T-helper 9 cell (primary cell): ENCODE measurements at places on chromosomes 12 and 14.

DNA sequence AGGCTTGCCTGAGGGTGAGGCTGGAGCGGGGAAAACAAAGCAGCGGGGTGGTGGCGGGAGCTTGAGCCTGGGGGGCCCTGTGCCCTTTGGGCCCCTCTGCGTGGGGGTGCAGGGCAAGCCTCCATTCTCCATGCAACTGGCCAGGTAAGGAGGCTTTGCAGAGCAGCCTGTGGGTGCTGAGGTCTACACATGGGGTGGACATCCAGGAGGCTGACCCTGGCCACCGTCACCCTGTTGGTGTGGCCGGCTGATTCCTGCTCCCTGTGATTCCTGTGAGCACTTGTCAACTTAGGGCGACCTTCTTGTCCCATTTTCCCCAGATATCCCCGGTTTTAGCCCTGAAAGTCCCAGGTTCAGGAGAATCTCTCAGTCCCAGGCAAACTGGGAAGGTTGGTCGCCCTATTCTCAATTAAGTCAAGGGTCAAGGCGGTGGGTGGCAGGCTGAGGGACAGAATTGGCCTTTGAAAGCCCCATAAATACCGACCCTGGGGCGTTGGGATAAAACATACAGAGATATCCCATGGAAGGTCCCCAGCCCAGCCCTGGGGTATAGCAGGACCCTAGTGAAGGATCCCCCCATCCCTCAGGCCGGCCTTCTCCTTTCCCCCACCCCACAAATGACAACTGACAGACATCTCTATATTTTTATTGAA, 70.5 kb downstream of the PRIMA1 start:
- no peak for DNase-seq

DNA sequence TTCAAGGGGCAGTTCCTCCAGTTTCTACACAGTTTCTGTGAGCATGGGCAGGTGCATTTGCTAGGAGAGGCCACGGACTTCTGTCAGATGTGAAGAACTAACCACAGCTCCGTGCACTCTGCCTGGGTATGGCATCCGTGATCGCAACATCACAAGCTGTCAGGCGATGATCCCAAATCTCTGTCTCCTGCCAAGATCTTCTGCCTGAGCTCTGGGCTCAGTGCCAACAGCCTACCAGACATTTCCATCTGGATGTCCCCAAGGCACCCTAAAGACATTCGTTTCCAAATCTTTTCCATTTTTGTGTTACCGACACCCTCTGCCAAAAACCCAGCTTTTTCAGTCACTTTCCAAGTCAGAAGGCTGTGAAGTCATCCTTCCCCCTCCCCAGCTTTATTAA, 292.1 kb downstream of the GLT1D1 start:
- no peak for DNase-seq

- DNase-seq = no peak
Measured at GRCh38 chr12:128056136-128056801, 210.7 kb upstream of the TMEM132C start.

DNA sequence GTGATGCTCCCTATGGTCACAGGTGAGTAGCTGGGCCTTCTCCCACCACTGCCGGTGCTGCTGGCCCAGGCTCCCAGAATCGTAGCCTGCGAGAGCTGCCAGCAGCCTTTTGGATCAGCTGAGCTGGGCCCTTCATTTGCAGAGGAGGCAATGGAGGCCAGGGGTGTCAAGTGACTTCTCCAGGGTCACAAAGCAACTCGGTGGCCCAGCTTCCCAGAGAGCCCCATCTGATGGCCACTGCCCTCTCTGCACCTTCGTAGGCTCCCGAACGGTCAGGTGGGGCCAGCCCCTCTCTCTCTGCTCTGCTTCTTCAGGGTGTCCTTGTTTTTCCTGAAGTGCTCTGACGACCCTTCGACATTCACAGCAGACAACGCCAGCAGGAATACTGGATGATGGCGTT, 4.6 kb downstream of the KRT80 start:
- no peak for DNase-seq

- DNase-seq = no peak
Measured at GRCh38 chr14:87678624-87679023, 314.4 kb downstream of the GALC start.

- no peak for DNase-seq
Measured at GRCh38 chr12:30839643-30840220, 85.0 kb upstream of the CAPRIN2 start.

- DNase-seq = no peak
Measured at GRCh38 chr12:68479261-68479895, 131.3 kb upstream of the RAP1B start.

- no peak for DNase-seq
Measured at GRCh38 chr12:108573317-108573716, 10.9 kb downstream of the ISCU start.

DNA sequence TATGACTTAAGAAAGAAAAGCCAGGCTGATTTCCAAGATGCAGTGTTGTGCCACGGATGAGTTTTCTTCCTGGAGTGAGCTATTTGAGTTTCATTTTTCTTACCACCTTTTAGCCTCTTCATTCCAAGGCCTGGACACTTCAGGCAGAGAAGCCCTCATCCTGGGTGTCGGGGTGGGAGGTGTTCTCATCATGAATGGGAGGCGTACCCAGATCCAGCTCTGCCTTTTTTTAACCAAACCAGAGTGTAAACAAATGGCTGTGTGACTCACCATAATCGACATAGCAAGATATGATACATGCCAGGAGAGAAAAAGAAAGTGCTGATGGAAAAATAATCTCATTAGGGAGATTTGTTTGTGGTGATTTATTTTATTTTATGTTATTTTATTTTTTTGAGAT, 79.9 kb downstream of the ARF6 start:
- no peak for DNase-seq

- no peak for DNase-seq
Measured at GRCh38 chr12:12209675-12210074, 57.2 kb downstream of the LRP6 start.

DNA sequence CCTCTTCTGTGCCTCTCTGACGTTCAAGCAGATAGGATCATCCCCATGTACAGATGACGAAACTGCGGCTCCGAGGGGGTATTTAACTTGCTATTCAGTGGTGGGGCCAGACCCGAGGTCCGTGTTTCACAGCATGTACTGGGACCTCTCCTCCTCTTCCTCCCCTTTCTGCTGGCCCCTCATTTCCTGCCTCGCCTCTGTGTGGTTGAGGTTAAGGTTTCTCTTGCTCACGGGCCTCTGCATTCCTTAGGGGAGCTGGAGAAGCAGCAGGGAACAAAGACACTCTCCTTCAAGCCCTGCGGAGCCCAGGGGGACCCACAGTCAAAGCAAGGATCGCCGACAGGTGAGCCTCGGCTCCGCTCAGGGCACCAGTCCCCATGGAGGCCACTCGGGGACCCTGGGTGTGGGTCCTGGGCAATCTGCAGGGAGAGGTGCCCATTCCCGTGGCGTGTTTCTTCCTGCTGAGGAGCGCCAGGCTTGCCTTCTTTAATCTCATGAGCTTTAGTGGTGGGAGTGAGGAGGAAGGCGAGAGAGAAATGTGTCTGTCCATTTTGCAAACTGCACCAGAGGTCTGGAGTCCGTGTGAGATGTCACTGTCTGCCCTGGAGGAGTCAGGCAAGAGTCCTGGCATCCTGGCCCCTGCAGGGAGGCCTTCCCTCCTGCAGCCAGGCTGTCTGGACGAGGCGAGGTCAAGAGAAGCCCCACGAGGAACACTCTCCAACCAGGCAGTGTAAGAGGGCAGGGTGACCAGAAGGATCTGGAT, 45.0 kb downstream of the SLC6A12 start:
- DNase-seq = no peak

GRCh38 chr14:55347040-55347439, 64.6 kb downstream of the ATG14 start:
- no peak for DNase-seq

DNA sequence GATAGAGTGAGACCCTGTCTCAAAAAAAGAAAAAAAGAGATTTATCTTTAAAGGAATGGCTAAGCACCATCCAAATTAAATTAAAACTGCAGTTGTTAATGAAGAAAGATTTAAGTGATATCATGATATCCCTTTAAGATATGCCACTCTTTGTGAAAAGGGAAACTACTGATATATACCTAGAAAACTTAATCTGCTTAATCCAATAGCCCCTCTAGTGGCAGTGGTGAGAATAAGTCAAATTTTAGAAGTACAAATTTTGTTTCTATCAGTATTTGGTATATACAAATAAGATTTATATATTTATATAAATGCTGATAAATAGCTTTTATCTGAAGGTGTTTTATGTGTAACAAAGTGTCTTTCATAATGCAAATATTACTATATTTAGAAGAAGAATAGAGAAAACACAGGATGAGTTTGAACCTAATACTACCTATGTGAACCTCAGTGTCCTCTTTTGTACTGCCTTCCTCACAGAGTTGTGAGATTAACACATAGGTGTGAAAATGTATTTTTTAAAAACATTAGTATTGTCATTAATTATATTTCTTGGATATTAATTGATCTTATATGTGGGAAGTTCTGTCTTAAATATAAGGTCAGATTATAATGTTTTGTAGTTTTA, 51.4 kb upstream of the GARIN2 start:
- no peak for DNase-seq

DNA sequence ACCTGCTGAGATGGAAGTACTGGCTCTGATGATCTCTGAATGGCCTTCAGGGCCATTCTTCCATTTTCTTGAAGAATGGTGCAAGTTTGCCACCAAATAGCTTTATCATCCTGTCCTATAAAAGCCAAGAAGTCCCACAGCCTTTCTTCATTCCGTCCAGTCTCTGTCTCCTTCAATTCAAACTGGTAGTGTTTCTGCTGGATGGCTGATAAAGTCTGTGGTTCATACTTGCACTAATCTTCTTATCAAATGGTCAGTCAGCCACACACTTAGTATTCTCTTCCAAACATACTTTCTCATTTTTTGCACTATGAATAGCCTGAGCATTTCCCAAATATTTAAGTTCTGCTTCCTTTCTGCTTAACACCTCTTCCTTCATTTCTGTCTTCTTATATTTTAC, 39.4 kb upstream of the BEGAIN start:
- no peak for DNase-seq

GRCh38 chr14:99189201-99189801, 82.7 kb downstream of the BCL11B start:
- DNase-seq = no peak

- DNase-seq = no peak
Measured at GRCh38 chr14:68172627-68173026, 353.0 kb downstream of the RAD51B start.

- DNase-seq = peak; percentile 18
Measured at GRCh38 chr12:49636979-49637755, 13.8 kb downstream of the PRPF40B start.

DNA sequence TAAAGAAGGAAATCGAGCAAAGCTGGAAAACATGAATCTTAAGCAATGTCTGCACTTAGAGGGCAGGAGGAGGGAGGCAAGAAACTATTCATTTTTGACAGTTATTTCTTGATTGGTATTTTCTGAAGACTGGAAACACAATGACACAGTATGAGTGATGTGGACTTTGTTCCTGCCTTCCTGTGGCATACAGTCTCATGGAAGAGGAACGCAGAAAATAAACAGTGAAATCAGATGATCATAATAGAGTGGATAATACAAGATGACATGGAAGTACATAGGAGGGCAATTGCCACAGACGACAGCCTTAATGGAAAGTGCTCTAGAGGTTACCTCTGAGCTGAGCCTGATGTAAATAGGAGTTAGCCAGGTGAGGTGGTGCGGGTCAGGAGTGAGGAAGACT, 140.4 kb upstream of the MAX start:
- no peak for DNase-seq

GRCh38 chr14:104267895-104268294, 129.5 kb downstream of the KIF26A start:
- no peak for DNase-seq

GRCh38 chr12:105337391-105337790, 6.9 kb downstream of the C12orf75 start:
- DNase-seq = no peak

GRCh38 chr14:20799456-20799891, 3.2 kb downstream of the RNASE1 start:
- DNase-seq = no peak

DNA sequence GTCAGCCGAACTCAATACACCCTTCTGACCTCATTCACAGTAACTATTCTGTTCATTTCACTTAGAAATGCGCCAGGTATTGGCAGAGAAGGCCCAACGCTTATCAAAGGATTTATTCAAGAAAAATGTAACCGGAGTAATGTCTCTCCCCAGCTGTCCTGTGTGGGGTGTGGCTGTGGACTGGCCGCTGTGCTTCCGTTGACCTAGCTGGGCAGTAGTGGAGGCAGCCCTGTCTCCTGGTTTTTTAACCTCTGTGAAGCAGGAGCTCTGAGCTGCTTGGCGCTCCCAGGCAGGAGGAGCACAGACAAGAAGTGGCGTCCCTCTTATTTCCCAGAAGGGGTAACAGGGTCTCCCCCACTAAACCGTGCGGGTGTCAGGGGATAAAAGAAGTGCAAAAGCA, 85.2 kb downstream of the ESR2 start:
- DNase-seq = no peak

GRCh38 chr14:85416771-85417170, 113.2 kb upstream of the FLRT2 start:
- no peak for DNase-seq

- no peak for DNase-seq
Measured at GRCh38 chr12:41402801-41403200, 214.7 kb downstream of the PDZRN4 start.

GRCh38 chr14:95871531-95871930, 5.1 kb upstream of the TUNAR start:
- no peak for DNase-seq

- no peak for DNase-seq
Measured at GRCh38 chr12:70605976-70606375, 31.3 kb downstream of the PTPRB start.

GRCh38 chr14:84657911-84658310, 872.0 kb upstream of the FLRT2 start:
- no peak for DNase-seq

GRCh38 chr14:91839749-91840148, 27.6 kb downstream of the TC2N start:
- no peak for DNase-seq

DNA sequence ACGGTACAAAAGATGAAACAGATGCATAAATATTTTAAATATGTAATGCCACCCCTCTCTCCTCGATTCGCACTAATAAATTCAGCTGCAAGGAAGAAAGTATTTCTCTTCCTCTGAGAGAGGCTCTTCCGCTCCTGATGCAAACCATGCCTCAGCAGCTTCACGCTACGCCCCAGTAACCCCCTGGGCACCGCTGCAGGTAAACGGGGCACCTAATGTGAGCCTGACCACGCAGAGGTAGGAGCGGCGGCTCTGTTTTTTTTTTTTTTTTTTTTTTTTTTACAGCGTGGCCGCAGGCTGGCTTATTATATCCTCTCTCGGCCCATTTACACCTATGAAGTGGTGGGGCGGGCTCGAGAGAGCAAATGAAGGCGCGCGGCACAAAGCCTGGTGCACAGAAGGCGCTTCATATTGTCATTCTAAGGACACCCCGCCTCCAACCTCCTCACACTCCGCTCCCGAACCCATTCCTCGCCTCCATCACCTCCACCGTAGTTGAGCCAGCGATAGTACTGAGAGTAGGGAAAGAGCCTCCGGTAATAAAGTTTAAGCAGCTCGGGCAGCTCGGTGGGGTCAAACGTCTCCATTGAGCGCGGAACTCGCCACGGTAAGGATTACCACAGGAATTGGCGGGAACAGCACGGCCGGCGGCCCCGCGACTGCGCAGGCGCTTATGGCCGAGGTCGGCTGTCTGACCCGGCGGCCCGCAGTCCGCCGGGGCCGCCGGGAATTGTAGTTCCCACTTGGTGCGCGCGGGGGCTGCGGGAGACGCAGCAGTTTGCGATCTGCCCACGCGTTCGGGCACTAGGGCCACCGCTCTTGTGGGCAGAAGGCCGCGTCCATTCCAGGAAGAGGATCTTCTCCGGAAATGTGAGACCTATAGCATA, at the start of gene PRIM1:
PRIM1 (minus strand) TSS at position 612 of the 887 bp plus-strand sequence; CDS start at position 587, 25 bp downstream.
- DNase-seq = peak; percentile 77
